MM.1S (cell line): ENCODE measurements at places on chromosomes 5 and 9.

DNA sequence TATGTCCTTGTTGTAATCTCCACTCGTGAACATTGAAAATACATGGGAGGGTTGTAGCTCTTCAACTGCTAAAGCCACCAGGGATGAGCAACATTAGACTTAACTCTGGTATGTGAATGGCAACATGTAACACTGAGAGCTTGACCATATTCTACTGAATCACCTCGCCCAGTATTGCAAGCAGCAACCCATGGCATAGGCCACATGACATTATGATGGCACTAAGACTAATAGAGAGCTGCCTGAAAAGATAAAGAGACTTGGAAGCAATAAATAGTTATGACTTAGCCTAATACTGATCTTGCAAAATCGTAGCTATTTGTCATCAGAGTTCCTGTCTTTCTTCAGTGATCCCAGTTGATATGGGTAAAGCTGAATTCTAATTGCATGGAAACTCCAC is 108.4 kb upstream of the NREP start:
- DNase-seq: no peak
- no peaks in the 10 kb centered on the region for H3K27me3 ChIP-seq
- no peaks in the 10 kb centered on the region for H3K4me1 ChIP-seq
- H3K4me3 ChIP-seq: no peak overlapping the region

DNA sequence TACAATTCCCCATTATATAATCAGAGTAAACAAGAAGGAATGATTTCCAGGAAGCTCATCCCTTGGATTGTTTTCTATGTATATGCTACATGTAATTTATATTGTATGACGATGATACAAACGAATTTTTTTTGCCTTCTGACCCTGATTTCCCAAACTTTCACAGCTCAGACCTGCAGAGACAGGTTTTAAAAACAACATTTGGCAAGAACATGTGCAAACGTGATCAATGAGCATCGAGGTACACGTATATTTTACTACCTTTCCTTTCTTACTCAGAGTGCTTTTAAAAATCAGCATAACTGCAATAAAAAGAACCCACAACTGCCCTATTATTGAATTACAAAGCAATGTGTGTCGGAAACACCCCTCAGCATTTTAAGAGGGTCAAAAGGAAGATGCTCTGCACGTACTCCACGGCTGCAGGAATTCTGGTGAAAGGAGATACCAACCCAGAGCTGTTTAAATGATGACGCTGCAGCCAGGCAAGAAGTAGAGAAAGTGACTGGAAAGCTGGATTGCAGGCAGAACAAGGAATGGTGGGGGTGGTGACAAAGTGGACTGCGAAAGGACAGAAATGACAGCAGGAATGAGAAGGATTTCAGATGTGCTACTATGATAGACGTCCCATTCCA is 533.5 kb downstream of the RAB3C start:
- no peaks in the 10 kb centered on the region for H3K36me3 ChIP-seq
- H3K27ac ChIP-seq: no peak overlapping the region
- no peaks in the 10 kb centered on the region for H3K4me1 ChIP-seq
- DNase-seq: no peak
- no peaks in the 10 kb centered on the region for H3K27me3 ChIP-seq

- no peak overlapping the region for H3K27ac ChIP-seq
- H3K4me1 ChIP-seq: peaks cover 25% of the 10 kb centered on the region
- no peak overlapping the region for H3K4me3 ChIP-seq
- no peaks in the 10 kb centered on the region for H3K36me3 ChIP-seq
- no peaks in the 10 kb centered on the region for H3K27me3 ChIP-seq
Measured at GRCh38 chr5:997711-998110, 10.9 kb upstream of the NKD2 start.

DNA sequence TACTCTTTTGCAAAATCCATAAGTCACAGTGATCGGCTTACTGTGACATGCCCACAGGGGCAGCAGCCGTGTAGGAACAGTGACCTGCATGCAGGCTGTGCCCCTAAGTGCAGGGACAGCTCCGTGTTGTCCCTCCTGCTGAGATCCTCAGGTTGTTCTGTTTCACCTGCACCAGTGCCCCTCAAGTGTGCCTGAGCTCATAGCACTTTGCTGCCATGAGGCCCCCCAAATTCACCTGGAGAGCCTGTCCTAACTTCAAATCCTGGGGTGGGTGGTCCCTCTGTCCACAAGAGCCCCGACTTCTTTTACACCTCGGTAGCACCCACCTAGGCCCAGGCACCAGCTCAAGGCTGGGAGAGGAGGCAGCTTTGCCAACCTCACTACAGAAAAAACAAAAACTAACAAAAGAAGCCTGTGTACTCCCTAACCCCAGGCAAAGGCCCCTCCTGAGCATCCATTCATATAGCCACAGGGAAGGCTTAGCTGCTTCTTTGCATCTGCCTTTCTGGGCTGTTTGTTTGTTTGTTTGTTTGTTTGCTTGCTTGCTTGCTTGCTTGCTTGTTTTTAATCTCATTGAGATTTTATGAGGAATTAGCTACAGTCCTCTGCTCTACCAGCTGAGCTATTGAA is 214.5 kb downstream of the AUH start:
- peak overlapping the region; percentile 79 for H3K27ac ChIP-seq
- no peak for DNase-seq

GRCh38 chr9:2767800-2768677 is 50.7 kb downstream of the KCNV2 start:
- H3K27ac ChIP-seq: no peak overlapping the region
- H3K4me3 ChIP-seq: no peak overlapping the region
- H3K36me3 ChIP-seq: peaks cover 4% of the 10 kb centered on the region; the same call in 1 of the 2 replicates

DNA sequence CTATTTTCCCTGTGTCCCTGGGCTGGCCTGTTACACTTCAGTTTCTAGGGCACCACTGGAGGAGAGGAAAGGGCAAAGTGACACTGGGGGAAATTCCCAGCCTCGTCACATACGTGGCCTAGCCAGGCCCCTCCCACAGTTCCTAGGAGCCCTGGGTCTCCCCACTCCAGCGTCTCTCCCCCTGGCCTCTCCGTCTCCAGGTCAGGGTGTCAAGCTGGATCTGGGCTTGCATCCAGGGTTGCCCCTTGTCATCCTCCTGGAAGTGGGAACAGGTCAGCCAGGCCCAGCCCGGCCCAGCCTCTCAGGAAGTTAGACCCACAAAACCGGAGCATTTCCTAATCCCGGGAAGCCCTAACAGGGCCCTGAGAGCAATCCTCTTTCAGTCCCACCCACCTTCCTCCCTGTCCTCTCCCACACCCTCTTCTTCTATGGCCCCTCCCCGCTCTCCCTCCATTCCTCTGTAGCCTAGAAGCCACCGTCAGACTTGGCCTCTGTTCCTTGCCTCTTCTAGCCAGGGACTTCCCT is 4.7 kb upstream of the TNIP1 start:
- no peak for DNase-seq
- peaks cover 47% of the 10 kb centered on the region for H3K4me1 ChIP-seq
- no peaks in the 10 kb centered on the region for H3K36me3 ChIP-seq
- no peak overlapping the region for H3K4me3 ChIP-seq
- no peaks in the 10 kb centered on the region for H3K27me3 ChIP-seq

- no peak overlapping the region for H3K27ac ChIP-seq
- no peaks in the 10 kb centered on the region for H3K27me3 ChIP-seq
- no peak for DNase-seq
- no peaks in the 10 kb centered on the region for H3K36me3 ChIP-seq
- no peaks in the 10 kb centered on the region for H3K4me1 ChIP-seq
- no peak overlapping the region for H3K4me3 ChIP-seq
Measured at GRCh38 chr5:132979367-132979940, 16.0 kb upstream of the AFF4 start.

- no peak for DNase-seq
- 0 out of 2 replicates have a peak, but pooled peaks cover under 1% of the 10 kb centered on the region for H3K4me1 ChIP-seq
- no peaks in the 10 kb centered on the region for H3K36me3 ChIP-seq
Measured at GRCh38 chr5:142952229-142952628, 182.1 kb downstream of the ARHGAP26 start.

DNA sequence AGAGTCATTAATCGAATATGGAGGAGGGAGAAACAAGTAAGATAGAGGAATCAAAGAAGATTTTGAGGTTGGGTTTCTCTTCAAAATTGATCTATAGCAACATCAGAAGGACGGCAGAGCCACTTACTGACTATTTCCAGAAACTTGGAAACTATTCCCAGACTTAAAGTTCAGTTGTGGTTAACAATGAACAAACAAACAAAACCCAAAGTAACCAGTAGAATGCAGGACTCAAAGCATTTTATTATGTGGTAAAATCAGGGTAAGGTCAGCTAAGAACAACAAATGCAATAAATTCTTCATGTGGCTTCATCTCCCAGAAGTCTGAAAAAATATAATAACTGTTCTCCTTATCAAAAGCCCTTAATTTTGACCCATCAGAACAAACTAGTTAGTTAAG is 54.9 kb upstream of the OSMR start:
- H3K27ac ChIP-seq: no peak overlapping the region
- no peaks in the 10 kb centered on the region for H3K36me3 ChIP-seq
